HEK293T (cell line): ENCODE measurements at places on chromosomes 12 and 14.

GRCh38 chr12:81381951-81382350, 304.1 kb downstream of the ACSS3 start:
- no peak for DNase-seq

- no peak for DNase-seq
These were observed 463.4 kb upstream of the TMEM132C start for GRCh38 chr12:127803545-127803944.

DNA sequence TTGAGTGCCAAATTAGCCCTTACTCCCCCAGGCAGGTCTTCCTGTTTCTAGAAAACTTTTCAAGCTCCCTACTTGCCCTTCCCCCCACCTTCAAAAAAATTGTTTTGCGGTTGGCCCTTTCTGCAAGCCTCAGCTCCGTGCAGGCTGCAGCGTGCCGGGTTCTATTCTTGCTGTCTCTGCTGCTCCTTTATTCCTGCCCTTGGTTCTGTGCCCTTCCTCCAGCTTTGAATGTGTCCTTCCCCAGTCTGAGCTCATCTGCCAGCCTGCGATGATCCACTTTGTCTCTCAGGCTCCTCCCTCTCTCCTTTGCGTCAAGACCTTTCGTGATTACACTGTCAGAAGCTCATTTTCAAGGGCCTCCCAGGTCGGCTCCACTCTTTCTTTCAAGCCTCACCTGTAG, 98.6 kb downstream of the IRF2BPL start:
- no peak for DNase-seq

DNA sequence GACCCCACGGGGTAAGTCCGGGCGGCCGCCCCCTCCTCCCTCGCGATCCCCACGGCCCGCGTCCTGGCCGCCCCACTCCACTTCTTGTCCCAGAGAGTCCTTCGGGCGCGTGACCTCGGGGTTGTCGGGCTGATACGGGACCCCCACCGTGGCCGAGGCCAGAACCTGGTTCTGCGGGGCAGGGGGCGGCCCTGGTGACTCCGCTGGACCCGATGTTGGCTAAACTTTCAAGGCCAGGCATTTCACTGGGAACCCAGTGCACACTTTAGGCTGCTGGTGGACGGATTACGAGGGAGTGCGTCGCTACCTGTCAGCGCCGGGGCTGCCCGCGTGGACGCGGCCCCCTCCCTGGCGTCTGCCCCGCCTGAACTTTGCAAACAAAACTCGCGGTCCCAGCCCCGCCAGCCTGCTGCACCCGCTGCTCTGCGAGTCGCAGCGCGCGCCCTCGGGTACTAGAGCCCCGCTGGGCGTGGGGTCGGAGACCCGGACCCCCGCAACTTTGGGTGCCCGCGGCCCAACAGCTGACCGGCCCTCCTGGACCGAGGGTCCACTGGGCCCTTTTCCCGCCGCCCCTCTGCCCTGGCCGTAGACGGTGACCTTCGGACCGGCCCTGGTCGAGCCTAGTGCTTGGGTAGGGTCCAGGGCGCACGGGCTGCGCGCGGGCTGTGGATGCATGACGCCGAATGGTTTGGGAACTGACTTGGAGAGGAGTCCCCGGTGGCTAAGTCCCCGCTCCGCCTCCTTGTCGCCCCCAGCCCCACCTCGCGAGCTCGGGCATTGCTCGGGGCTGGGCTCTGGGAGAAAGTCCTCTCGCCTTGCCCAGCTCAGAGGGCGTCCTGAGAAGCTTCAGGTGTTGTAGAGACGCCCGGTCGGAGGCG, 624 bp downstream of the RIN3 start:
- peak; percentile 32 for DNase-seq

DNA sequence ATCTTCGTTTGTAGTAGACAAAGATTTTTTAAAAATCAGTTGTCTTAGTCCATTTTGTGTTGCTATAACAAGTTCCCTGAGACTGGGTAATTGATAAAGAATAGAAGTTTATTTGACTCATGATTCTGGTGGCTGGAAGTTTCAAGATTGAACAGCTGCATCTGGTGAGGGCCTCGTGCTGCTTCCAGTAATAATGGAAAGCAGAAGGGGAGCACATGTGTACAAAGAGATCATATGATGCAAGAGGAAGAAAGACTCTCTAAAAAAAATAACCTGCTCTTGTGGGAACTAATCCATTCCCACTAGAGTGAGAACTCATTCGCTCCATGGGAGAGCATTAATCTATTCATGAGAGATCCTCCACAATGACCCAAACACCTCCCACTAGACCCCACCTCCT, 24.8 kb downstream of the MUCL1 start:
- DNase-seq: no peak

- DNase-seq: no peak
These were observed 12.0 kb upstream of the SLC2A14 start for GRCh38 chr12:7884689-7885088.

GRCh38 chr14:96090441-96091148, 51.4 kb downstream of the C14orf132 start:
- DNase-seq: no peak

- no peak for DNase-seq
These were observed 121.5 kb downstream of the PTCSC3 start for GRCh38 chr14:36055052-36055378.

DNA sequence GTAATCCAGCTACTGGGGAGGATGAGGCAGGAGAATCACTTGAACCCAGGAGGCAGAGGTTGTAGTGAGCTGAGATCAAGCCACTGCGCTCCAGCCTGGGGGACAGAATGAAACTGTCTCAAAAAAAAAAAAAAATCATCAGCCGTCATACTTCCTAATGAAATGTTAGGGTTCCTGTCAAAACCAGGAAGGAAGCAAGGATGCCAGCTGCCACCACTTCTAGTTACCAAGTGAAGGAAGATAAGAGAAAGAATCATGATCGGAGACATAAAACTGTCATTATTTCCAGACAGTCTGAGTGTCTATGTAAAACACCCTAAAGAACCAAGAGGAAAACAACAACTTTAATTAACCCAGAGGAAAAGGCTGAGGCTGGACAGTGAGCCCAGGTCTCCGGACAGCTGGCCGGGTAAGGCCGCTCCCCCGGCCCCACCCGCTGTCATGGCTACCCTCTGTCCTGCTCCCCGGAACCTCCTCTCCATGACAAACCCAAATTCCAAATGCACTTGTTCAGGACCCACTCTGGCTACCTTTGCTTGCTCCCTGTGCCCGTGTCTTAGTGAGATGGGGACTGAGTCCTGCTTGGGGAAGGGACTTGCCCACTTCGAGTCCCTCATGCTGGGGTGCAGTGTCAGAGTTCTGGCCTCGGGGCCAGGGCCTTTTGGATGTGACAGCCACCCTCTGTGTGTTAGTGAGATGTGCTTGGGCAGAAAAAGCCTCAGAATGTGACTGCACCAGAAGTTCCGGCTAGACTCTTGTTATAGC, 29.0 kb downstream of the SLC6A12 start:
- no peak for DNase-seq

DNA sequence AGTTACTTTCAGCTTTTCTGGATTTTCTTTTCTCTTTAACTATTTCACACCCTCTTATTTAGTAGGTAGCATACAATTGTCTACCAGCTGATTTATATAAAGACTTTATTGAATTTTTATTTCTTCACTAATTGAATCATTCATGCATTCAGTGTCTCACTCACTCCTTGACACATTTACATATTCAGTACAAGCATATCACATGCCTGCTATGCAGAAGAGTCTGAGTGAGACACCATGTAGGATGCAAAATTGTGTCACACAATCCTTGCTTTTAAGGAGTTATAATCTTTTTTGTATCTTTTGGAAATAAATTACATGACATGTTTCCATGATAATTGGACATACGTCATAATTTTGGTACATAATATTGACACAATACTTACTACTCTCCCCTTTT, 83.0 kb downstream of the AKAP6 start:
- DNase-seq: no peak

DNA sequence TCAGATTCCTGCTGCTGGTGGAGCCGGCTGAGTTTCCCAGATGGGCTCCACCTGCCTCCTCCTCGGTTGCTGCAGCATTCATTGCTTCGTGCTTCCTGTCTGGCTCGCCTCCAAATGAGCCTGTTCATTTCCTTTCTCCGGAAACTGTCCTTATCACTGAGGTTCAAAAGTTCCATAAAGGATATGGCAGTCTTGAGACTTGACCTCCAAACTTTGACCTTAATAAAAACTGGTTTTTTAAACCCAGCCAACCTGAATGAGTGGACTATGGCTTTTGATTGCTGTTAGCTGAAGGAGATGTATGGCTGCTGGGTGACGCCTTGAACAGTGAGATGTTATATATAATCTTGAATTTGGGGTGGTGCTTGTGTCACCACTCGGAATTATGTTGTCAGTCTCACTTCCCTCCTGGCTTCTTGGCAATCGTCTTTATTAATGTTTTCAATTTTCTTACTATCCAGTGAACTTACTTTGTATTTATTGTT, 62.7 kb downstream of the RASSF3 start:
- DNase-seq: no peak

DNA sequence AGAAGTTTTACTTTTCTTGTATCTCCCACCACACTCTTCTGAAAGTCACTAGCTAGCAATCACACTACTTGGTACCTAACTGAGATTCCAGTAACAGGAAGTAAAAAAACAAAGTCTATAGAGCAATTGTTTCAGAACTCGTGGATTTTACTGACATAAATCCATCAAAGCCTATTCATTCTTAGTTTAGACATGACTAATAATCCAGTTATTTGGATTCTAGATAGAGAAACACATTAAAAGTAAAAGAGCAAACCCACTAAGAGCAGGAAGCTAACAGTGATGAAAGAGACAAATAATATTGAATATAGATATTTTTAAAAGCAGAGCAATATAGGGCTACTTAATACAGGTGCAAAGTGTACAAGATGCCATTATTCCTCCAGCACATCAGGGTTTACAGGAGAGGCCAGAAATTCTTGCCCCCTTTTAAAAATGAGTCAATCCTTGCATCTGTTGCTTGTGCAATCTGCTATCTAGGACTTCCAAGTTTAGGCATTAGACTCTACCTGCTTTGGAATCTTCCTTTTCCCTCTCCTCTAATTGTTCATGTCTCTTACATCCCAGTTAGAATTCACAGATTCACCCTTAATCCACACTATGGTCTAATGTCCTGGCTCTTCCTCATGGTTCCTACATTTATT, 6.0 kb downstream of the HEATR5A start:
- no peak for DNase-seq

GRCh38 chr14:22434901-22435550, 154.0 kb downstream of the DAD1 start:
- no peak for DNase-seq

GRCh38 chr14:75450381-75451276, 22.8 kb downstream of the JDP2 start:
- DNase-seq: no peak

GRCh38 chr12:4939418-4940023, 29.8 kb downstream of the KCNA1 start:
- DNase-seq: no peak

DNA sequence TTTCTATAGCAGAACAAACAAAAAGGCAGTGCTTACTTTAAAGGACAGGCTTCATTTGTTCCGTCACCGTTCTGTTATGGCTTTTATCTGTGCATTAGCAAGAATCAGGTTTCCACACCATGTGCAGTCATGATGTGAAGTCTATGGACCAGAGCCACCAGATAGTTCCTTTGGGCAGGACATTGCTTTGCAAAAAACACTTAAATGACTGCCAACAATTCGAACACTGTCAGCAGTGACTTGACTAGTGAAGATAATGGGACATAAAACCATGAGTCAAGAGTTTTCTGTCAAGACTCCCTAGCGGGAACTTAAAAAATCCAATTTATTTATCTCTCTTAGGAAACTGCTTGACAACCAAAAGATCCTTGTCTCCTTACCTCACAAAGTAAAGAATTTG, 80.3 kb downstream of the NKX2-1 start:
- DNase-seq: no peak

- DNase-seq: no peak
These were observed 308.8 kb downstream of the SNAPC1 start for GRCh38 chr14:62071039-62071438.

DNA sequence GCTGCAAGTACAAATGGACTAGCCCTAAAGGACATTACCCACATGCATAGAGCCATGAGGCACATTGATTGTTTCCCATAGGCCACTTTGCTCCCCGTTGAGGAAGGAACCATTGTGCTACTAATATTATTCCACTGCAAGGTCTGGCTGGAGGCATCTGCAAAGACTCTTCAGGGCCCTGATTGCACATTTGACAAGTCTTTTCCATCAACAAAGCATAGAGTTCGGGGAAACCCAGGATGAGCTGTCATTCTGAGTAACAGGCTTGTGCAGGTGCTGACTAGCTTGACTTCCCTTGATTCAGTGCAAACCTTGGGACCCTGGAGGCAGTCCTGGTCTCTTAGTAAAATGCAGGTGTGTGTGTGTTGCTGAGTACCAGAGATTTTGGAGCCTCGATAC, 73.8 kb downstream of the SUSD6 start:
- DNase-seq: no peak

DNA sequence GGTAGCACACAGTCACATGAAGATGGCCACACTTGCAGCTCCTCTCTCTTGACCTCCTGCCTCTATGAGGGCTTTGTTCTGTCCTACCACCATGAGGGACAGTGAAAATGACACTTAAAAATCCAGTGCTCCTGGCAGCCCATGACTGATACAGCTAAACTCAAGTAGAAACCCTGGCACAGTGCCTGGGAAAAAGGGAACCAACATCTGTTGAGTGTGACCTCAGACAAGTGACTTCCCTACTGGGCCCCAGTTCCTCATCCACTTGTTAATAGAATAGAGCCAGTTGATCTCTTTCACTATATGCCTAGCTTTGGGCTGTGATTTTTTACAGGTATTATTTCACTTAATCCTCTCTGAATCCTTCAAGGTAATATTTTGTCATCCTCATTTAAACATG, 4.8 kb downstream of the GUCY2C start:
- no peak for DNase-seq

- no peak for DNase-seq
These were observed 586.7 kb downstream of the ETNK1 start for GRCh38 chr12:23211384-23212320.

GRCh38 chr12:29226616-29227015, 77.5 kb downstream of the FAR2 start:
- no peak for DNase-seq

DNA sequence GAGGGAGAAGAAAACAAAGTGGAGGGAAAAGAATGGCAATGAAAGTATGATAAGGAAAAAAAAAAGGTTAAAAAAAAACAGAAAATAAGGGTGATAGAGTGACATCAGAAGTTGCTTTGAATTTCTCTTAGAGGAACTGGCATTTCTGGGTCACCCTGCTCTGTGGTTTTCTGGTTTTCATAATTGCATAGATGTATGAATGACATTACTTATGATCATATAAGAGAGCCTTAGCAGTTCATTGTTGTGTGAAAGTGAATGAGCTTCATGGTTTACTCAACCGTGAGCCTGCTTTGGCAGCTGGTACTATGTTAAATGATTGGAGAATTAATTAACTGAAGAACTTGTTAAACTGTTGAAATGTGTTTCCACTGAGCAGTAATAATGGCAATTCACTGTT, 336.4 kb upstream of the FBXO33 start:
- no peak for DNase-seq

GRCh38 chr12:98156697-98157096, 358.7 kb upstream of the TMPO start:
- DNase-seq: no peak

- no peak for DNase-seq
These were observed 49.3 kb downstream of the ETV6 start for GRCh38 chr12:11698729-11699128.

GRCh38 chr14:58026967-58027366, 125.0 kb downstream of the ARMH4 start:
- DNase-seq: no peak

- no peak for DNase-seq
These were observed 27.9 kb downstream of the RHOF start for GRCh38 chr12:121765573-121765972.
